ENCODE measurements at places on chromosomes 13 and 19.

DNA sequence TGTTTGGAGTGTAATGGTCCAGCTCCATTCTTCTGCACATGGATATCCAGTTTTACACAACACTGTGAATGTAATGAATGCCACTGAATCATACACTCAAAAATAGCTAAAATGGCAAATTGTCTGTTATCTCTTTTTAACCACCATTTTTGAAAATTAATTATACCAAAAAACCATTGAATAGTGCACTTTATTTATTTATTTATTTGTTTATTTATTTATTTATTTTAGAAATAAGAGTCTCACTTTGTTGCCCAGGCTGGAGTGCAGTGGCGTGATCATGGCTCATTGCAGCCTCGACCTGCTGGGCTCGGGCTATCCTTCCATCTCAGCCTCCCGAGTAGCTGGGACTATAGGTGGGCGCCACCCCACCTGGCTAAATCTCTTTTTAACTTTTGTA lies 7.3 kb upstream of the CEACAM19 start:
- no peak for DNase-seq

DNA sequence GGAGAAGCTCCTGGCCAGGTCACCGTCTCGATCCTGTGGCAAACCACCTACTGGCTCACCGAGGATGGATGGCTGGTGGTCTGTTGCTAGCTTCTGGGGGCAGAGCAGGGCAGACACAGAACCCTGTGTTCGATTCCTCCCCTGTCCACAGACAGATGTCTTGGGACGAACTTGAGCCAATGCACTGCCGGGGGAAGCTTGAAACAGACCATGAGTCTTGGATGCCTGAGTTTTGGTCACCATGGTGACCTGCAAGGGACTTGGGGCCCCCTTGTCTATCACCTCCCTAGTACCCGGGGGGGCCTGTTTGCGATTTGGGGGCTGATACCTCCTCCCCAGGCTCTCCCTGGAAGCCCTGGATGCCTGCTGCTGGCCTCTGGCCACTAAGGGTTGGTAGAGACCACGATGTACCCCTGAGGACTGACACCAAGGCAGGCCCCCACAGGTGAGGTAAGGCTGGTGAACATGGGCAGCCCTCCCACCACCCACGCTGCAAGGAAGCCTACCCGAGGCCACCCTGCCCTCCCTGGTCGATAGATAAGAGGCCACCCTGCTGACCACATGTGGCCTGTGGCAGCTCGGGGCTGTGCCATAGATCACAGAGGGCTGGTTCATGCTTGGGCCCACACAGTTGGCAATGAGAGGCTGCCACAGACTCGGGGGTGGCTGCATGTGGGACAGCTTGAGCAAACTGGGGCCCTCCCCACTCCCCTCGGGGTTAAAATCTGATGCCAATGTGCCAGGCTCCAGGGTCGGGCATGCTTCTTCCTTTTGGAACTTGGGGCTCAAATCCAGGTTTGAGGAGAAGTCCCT lies 10.7 kb downstream of the IQCN start:
- DNase-seq, result no peak

- DNase-seq, result no peak
These were observed 208.3 kb downstream of the OXGR1 start for GRCh38 chr13:96785986-96786385.

DNA sequence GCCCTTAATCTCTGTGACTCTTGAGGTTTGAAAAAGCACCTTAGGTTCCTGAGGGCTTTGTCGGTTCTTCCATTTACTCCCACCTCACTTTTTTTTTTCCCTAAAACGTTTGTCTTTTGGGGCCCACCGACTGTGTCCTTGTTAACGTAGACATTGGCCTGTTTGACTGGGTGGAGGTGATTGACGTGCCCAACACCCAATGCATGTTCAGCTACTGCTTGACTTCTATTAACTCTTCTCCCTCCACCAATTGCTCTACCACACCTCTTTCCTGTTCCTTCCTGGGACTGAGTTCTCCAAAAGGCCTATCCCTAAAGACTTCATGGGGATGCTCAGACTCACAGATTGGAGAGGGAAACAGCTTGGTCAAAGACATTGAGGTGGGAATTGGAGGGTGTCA lies 17.3 kb downstream of the CKM start:
- DNase-seq, result no peak

DNA sequence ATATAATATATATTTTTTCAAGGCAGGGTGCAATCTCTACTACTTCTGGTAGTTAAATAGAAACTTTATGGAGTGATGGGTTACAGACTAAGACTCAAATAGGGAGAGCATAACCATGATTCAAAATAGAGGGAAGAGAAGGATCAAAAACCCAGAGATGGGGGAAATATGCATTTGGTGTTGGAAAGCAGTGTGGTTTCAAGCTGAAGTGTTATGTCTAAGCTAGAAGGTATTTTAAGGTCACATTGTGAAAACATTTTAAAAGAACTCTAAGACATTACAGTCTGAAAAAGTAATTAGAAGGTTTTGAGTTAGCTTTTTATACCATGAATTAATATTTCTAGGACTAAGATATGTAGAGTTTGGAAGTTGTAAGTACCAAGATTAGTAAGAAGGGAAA lies 2741.4 kb downstream of the PCDH9 start:
- DNase-seq, result no peak

GRCh38 chr13:27304611-27305010 lies 34.0 kb downstream of the RASL11A start:
- DNase-seq, result no peak

- DNase-seq, result no peak
These were observed at the start of gene AMER2 for GRCh38 chr13:25171517-25172302. AMER2 (minus strand) TSS chr13:25172288; CDS start chr13:25171619, 669 bp downstream.

DNA sequence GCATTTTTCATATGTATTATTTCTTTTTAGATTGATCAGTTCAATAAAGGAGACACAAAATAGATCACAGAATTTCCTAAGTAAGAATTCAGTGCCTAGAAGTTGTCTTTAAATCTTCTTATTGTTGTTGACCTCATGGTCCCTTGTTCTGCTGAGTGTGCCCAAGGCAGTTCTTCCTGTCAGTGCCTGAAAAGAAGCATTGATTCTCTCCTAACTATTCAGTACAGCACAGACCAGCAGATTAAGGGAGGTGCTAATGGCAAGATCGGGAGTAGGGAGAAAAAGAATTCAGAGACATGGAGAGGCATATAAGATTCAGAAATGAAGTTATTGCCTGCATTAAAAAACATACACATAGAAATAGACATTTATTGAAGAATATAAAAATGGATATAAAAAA lies 180.5 kb upstream of the PCDH9 start:
- DNase-seq, result no peak

GRCh38 chr19:46629546-46630025 lies 4.7 kb upstream of the PTGIR start:
- DNase-seq, result no peak

- no peak for DNase-seq
These were observed 34.2 kb downstream of the TSHZ3 start for GRCh38 chr19:31314849-31315629.

GRCh38 chr19:55232286-55232602 lies 3.7 kb upstream of the TMEM86B start:
- no peak for DNase-seq

DNA sequence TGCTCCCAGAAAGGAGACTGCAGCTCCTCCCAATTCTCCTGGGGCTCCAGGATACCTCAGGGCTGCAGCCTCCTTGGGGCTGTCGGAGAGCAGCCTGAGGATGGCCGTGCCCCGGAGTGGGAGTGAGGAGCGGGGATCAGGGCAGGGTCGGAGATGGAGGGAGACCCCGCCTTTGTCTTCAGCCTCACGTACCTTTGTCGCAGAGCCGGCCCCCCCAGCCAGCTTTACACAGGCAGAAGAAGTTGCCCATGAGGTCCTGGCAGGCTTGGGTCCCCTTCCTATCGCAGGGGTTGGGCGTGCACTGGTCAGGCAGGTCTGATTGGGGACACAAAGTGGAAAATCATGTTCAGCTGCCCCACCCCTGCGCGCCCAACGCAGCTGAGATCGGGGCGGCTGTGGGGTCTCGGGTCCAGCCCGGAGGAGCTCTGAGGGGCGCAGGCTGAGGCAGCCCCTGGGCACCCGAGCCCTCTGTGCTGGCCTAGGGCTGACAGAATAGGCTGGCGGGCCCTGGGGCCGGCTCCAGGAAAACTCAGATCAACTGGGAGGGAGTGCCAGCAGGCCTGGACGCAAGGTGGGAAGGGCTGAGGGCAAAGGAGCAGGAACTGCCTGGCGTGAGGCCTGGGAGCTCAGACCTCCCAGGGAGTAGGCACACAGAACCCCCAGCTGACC lies 24.2 kb downstream of the GAS6 start:
- no peak for DNase-seq

DNA sequence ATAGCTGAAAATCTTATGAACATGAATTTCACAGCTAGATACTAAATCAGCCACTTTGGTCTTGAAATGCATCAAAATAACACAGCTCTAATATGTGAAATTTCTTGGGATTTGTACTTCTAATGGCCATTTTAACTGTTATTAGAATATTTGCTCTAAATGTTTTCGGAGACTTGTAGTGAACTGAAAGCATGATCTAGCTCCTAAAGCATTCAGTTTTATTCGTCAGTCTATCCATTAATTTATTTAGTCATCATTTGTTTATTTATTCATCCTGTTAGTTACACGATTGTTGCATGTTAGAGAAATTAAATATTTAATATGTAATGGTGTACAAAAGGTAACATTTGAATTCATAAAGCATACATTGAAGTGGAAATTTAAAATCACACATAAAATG lies 1132.7 kb downstream of the SLITRK1 start:
- DNase-seq, result no peak

- no peak for DNase-seq
These were observed 349.0 kb downstream of the TBC1D4 start for GRCh38 chr13:75132701-75133695.

- DNase-seq, result no peak
These were observed 19.3 kb upstream of the RASA3 start for GRCh38 chr13:114151565-114152284.

All from stimulated activated CD8-positive, alpha-beta memory T cell treated with anti-CD3 and anti-CD28 coated beads, Interleukin-12 subunit alpha, Interleukin-12 subunit beta, amount 100 ng/mL, for 4 hours (primary cell).